Hematopoietic multipotent progenitor cell treated with erythropoietin and hydrocortisone succinate and interleukin-3 and kit ligand, for 8 days (in vitro differentiated cells): ENCODE measurements at places on chromosomes 12 and 14.

GRCh38 chr12:64679487-64680001 lies 69.2 kb downstream of the RASSF3 start:
- DNase-seq, result peak; percentile 39

- no peak for DNase-seq
These were observed 10.5 kb downstream of the AKT1 start for GRCh38 chr14:104784846-104785707.

- no peak for DNase-seq
These were observed 1109.8 kb downstream of the TMTC2 start for GRCh38 chr12:83796531-83796930.

DNA sequence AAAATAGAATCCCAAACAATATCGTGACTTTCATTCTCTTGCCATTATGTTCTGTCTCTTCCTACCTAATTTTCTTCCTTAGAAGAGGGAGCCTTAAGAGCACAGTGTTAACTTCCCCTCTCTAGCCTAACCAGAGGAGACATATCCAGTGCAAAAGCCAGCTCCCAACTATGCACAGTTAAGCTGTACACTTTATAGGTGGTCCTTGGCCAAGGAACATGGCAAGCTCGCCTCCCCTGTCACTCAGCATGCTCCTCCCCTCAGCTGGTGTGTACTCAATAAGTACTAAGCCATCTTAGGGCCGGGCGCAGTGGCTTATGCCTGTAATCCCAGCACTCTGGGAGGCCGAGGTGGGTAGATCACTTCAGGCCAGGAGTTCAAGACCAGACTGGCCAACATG lies 255.1 kb upstream of the TMPO start:
- DNase-seq, result no peak

GRCh38 chr12:126676434-126676833 lies 1590.5 kb upstream of the TMEM132C start:
- DNase-seq, result no peak

GRCh38 chr12:27013611-27014084 lies 536 bp downstream of the TM7SF3 start:
- DNase-seq, result peak; percentile 61

- DNase-seq, result no peak
These were observed 2.8 kb upstream of the AQP2 start for GRCh38 chr12:49947593-49948226.

DNA sequence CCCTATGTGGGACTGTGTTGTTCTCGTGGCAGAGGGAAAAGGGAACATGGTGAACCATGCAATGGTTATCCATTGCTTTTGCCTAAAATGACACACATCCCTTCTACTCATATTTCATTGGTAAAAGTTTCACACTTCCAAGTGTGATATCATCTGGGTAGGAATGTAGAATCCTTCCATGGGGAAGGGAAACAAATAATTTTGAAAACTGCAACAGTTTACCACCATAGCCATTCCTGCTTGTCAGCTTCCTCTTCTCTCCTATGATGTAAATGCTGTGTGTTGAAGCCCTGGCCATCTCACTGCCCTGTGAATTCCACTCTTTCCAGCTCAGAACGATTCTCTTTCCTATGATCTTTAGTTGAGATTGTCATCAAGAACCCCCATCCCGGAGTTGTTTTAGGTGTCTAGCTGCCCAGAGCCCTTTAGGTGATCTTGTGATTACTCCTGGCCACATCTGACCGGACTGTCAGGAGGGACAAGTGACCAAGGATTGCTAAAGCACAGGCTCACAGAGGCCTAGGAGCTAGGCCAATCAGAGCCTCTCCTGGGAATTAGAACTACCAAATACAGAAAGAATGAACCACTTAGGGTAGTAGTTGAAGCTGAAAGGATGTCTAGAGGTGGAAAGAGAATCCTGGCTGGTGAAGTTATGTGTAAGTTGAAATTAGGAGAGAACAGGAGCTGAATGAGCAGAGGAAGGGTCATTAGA lies 84.6 kb downstream of the VCPKMT start:
- no peak for DNase-seq

DNA sequence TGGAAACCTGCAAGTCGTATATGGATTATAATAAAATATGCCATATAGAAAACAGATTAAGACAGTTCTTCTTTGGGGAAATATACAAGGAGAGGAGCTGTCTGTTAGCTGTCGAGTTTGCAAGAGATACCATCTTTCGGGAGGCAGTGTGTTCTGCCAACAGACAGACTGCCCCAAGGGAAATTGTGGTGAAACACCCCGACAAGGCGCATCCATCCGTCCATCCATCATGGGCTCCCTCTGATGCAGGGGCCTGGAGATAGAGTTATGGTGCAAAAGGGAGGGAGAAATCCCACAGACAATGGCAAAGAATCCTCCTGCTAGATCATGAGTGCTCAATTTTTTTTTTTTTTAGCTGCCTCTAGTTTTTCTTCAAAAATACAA lies 156.3 kb downstream of the DPF3 start:
- no peak for DNase-seq

DNA sequence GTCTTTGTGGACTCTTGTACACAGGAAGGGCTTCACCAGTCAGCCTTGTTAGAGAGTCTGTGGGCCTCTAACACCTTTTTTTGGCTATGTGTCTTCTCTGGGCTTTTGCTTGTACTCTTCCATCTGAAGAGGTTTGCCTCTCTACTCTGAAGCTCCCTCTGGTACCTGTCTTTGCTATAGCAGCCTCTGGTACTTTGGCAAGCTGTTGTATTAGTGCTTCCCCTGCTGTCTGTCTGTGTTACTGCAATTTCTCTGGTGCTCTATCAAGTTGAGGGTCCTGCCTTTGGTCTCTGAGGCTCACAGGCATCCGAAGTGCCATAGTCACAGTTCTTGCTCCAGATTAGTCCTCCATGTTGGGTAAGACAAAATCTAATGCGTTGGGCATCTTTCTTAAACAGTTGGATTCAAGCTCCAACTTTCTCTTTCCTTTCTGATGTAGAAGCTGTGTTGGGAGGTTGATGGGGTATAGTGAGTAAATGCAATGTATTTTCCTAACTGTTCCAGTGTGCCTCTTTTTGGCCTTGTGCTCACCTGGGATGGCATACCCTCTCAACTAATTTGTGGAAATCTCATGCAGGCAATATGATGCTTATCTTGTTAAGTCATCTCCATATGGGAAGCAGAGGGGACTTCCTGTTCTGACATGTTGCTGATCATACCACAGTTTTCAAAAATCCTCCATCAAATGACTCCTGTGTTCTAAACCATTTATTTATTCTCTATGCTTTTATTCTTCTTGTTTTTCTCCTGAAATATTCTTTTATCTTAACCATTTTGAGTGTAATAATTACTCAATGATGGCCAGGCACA lies 88.8 kb downstream of the ATF7IP start:
- peak; percentile 72 for DNase-seq

- no peak for DNase-seq
These were observed 175.4 kb downstream of the SLC25A21 start for GRCh38 chr14:36996857-36997590.

DNA sequence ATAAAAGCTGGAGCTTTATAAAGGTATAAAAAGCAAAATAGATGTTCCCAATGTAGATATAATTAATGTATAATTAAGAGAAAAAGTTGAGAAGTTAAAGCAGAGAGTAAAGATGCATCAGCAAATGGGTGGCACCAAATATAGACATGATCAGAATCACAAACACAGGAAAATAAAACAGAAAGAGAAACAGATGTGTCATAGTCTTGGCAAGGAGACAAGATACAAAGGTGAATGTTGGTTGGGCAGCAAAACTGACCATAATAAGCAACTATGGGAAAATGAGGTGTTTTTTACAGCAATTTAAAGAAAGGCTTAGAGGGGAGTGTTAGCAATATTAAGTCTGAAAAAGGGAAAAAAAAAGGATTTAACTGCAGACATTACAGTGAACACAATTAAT lies 135.4 kb upstream of the CLEC14A start:
- DNase-seq, result no peak

- no peak for DNase-seq
These were observed 47.8 kb downstream of the GIT2 start for GRCh38 chr12:109948368-109948767.

DNA sequence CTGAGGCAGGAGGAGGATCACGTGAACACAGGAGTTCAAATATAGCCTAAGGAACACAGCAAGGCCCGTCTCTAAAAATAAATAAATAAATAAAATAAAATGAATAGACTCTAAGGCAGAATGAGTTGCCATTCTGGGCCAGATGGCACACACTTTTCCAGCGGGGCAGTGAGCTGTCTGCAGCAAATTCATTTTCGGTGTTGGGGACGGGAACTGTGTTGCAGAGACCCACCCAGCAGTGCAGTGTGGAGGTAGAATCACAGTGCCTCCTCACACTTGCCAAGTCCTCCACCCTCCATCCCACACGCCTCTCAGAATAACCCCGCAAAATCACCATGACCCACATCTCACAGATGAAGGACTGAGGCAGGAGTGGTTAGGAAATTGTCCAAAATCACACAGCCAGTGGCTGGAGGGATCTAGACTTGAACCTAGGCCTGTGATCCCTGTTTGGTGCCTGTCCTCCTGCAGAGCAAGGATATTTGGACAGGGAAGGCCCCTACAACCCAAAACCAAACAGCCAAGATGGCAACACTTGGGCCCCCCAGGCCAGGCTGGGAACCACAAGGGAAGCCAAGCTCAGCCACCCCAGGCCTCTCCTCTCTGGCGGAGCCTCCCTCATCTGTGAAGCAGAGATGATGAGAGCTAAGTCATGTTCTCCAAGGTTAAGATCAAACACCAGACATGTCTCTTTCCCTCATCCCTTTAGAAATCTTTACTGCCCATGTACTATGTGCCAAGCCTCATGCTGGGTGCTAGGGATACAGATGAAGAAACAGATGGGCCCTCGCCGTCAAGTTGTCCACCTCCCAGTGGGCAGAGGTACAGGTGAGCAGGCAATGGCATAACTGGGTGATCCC lies 152.7 kb downstream of the DPF3 start:
- DNase-seq, result no peak
